ENCODE measurements at places on chromosomes 3 and 15.

DNA sequence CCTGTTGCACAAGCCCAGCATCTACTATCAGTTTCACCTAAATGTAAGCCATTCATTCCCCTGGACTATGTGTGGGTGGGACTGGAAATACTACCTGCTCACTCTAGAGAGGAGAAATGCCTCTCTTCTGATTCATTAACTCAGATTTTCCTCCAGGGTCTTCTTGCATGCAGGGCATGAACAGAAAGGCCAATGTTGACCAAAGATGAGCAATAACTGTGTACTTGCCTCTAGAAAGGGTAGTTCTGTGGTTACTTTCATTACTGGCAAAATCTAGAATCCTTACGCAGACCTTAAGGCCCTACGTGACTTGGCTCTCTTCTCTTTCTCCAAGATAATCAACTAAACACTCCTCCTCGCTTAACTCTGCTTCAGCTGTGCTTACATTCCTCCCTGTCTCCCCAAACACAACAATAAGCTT lies 81.4 kb upstream of the PSMD6 start:
- DNase-seq, result no peak

GRCh38 chr15:85282504-85283115 lies 97.8 kb upstream of the AKAP13 start:
- no peak for DNase-seq

- no peak for DNase-seq
These were observed 302.8 kb upstream of the TBC1D5 start for GRCh38 chr3:18044971-18045880.

GRCh38 chr3:46669191-46669999 lies 24.1 kb downstream of the ALS2CL start:
- DNase-seq, result no peak

DNA sequence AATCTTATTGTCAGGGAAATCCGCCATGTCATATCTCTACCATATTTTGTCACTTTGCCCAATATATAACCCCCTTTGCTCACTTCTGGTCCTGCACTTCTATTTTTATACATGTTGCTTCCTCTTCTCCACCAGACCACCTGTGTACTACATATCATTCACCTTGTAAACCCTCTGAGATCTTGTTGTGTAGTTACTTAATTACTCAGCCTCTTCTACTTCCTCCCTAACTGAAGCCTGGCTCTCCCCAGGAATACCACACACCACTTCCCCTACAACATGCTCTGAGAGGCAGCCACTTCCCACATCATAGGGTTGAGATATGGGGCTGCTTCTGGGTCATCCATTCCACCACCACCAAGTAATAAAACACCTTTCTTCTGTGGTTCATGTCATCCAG lies 10.0 kb downstream of the HEXA start:
- DNase-seq, result no peak

DNA sequence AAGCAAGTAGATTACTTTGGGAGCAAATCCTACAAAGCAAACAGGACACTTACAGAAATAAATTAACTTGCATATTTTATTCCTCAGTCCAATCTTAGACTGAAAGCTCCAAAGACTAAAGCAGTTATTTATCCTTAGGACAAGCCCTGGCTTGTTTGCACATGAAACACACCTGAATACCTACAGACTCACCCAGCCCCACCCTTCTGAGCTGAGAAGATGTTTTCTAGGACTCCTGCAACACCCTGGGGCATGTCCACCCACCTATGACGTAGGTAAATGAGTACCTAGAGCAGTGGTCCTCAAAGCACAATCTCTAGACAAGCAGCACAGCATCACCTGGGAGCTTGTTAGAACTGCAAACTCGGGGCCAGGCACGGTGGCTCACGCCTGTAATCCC lies 80.8 kb downstream of the ANXA2 start:
- DNase-seq, result no peak

- DNase-seq, result no peak
These were observed 78.5 kb downstream of the RPLP1 start for GRCh38 chr15:69530991-69531664.

- no peak for DNase-seq
These were observed 93.9 kb upstream of the VGLL3 start for GRCh38 chr3:87084868-87085267.

DNA sequence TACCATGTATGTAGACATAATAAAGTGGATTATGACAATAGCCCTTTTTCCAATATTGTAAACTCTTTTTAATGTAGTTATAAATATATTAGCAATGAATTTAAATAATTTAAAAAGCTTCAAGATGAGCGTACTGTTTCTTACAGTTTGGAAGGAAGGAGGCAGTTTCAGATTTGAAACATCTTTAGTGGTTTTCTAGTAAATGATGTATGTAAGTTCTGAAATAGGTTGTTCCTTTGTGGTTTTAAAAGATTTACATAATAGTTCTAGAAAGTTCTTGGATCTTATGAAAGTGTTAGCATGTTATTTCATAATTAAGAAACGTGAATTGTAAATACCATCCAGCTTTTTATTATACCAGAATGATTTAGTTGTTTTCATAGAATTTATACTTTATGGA lies 16.0 kb downstream of the DNAJC19 start:
- no peak for DNase-seq

DNA sequence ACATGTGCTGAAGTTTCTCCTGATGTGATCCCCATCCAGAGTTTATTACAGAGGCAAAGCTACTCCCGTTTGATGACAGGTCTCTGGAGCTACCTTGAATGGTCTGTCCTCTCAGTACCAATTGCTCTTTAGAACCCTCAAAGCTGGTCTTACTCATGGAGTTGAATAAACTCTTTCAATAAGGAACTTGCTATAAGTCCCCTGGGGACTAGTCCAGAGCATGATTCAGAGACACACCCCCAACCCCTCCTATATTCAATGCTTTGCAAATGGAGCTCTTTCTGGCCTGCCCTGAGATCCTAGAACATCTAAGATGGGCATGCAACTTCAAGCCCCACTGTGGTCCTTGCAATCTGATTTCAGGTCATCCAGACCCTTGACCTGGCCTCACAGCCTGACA lies 23.9 kb upstream of the TPM1 start:
- DNase-seq, result no peak

DNA sequence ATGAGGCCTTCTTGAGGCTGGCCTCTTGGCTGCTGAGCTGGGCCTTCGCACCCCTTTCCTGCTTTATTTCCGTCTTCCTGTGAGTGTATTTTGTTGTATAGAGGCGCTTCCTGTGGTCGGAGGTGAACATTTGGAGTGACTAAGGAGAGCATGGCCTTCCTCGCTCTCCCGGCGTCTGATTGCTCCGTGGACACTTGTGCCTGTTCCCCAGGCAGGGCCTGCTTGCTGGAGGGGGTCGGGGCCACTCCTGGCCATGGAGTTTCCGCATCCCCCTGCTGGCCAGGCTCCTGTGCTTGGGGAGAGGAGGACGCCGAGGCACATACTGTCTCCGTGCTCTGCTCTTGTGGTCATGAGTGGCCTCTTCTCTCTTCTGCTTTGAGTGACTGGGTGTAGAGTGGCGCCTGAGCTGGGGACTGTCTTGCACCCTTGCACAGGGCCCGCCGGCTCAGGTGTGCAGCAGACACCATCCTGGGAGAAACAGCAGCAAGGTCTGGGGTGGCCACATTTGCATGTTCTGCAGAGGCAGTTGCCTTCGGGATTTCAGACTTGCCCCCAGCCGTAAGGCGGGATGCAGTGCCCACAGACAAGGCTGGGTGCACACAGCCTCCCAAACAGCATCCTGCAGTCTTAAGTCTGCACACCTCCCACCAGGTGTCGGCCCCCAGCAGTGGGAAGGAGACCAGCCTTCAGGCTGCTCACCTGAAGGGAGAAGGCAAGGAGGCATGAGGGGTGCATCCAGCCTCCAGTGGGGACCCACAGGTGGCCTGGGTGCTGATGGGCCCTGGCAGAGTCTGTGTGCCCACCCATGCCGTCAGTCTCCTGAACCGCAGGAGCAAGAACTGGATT lies 16.4 kb downstream of the KLF13 start:
- DNase-seq, result no peak

DNA sequence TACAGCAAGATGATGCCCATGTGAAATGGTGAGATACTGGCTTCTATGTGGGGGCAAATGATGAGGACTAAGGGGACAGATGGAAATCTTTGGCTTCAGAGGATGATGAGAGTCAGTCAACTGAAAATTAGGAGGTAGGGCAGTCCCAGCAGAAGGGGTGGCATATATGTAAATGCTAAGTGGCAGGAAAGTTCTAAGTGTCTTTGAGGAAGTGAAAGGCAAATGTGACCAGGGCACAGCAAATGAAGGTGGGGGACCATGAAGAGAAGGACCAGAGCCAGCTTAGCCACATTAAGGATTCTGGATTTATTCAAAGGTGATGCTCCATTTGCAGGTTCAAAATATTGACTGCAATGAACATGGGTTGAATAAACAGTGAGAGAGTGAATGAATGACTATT lies 29.2 kb upstream of the LIMD1 start:
- no peak for DNase-seq

- DNase-seq, result no peak
These were observed 46.8 kb downstream of the CA12 start for GRCh38 chr15:63334821-63335220.

GRCh38 chr3:188021041-188021440 lies 132.9 kb upstream of the LPP start:
- no peak for DNase-seq

DNA sequence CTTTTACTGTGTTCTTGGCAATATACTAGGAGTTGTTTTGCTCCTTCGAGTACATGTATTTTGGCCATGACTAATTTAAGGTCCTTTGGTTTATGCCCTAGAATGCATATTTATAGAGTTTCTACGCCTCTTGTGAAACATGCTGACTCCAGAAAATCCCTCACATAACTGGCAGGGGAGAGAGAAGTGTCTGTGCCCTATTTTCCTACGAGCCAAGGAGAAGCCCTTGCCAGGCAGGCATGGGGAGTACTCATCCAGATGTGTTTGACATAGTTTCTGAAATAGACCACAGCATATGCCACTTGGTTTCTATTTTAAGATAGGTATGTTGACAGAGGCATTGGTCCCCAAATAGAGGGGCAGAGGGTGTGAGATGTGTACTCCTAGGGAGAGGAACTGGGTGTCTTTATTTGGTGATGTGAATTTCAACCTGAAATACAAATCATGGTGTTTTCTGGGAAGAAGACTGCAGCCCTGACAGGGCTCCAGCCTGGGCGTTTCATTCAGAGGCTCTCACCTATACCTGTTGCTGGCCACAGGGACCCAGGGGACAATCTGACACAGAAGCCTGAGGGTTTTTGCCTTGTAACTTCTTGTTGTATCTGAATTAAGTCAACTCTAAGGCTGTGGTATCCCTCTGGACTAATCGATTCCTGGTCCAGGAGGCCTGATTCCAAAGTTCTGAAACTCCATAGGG lies 267.8 kb upstream of the C2CD4B start:
- DNase-seq, result no peak

GRCh38 chr3:49465270-49466034 lies 4.6 kb upstream of the DAG1 start:
- DNase-seq, result no peak

DNA sequence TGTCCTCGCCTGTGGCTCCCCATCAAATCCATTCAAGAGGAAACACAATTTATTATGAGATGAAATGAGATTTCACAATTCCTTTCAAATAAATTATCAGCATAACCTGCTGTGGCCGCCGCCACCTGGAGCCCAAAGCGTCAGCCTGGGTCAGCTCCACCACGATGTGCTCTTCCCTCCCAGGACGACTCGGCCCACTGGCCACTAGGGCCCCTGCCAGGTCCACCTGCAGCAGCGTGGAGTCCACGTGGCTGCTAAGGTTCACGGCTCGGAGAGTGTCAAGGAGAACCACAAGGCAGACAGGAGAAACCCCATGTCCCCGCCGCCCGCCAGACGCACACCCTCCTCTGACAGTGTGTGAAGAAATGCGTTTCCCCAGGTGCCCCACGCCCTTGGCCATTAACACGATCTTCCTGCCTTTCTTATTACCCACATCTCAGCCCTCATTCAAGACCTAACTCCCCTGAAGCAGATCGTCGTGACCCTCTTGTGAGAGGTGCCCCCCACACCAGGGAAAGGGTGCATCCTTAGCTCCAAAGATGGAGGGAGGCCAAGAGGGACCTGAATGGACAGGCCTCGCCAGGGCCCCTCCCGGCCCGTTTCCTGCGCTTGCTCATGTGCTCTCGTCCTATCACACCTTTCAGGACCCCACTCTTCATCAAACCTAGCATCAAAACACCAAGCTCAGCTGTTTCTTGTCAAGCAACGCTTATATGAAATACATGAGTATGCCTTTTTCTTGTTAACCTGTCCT lies 80.6 kb downstream of the OCA2 start:
- no peak for DNase-seq

All from left kidney (tissue), 8 donors.